Stimulated activated naive CD4-positive, alpha-beta T cell (primary cell): ENCODE measurements at places on chromosomes 4 and X.

GRCh38 chr4:109009909-109010308 lies 247.1 kb upstream of the ETNPPL start:
- DNase-seq: no peak

- DNase-seq: no peak
These were observed 7.4 kb downstream of the LPAR4 start for GRCh38 chrX:78754917-78755316.

DNA sequence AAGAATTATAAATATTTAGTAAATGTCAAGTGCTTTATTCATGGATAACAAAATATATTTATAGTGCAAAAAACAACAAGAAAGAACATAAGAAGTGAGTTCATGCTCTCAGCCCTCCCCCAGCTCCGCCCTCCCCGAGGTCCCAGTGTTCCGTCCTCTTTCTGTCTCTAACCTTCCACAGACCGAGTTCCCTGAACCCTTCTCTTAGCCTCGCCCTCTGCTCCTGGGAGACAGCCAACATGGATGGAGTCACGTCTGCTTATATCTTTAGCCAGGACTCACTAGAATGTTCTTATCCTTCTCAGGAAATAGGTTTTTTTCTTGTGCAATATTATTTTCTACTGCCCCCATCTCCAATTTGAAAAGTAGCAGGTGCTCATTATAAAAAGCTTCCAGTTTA lies 40.1 kb upstream of the HELT start:
- DNase-seq: no peak

GRCh38 chrX:72021975-72022374 lies 109.7 kb downstream of the RTL5 start:
- no peak for DNase-seq

GRCh38 chrX:50097071-50097470 lies 103.7 kb downstream of the AKAP4 start:
- DNase-seq: no peak

DNA sequence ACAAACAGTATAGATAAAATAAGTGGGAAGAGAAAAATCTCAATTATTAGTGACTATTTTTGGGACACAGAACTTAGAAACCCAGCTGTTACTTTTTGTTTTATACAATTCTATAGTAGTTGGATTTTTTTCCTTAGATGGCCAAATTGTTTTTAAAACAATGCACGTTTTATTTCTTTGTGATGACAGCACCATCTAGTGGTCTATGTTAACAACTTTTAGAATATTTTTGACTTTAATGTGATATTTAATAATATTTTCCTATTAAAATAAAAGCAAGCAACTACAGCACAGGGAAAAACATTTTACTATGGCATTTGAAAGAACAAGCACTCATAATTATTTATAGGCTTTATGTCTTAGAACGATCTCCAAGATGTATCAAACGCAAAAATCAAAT lies 5.6 kb upstream of the SMIM31 start:
- no peak for DNase-seq

- DNase-seq: no peak
These were observed 383.7 kb downstream of the NAF1 start for GRCh38 chr4:162782778-162783525.

DNA sequence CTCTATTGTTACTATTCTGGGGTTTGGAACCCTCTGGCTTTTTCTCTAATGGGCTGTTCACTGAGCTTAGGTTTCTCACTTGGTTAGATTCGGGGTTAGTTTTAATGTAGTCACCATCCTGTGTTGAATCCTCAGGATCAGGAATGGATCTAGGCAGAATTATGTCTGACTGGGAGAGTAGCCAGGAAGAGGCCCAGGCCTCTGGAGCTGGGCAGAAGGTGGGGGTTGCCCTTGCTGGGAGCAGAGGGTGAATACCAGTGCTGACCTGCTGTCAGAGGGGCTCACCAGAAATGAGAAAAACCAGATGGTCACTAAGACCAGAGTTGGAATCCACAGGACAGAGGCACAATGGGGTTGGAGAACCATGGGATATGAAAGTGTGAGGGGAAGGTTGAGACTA lies 126.6 kb upstream of the SLC4A4 start:
- no peak for DNase-seq

DNA sequence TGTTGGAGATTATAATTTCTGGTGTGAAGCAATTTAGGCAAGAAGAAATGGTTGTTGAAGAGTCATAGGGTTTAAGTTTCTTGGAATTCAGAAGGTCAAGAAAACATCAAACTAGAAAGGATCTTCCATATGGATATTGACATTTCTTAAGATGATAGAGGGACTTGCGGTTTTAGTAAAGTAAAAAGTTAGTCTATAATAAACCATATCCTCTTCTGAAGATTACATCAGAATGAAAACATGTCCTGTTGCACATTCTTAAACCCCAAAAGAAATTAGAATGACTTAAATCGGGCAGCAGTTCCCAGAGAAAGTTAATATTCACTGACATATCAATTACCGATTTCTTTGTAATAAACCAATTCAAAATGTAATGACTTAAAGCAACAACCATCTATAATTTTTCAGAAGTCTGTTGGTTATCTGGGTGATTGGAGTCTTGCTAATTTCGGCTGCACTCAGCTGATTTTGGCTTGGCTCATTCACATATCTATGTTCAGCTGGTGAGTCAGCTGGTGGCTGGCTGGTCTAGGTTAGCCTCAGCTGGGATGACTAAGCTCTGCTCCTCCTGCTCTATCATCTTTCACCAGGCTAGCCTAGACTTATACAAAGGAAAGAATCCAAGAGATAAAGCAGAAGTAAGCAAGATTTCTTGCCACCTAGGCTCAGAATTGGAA lies 24.4 kb upstream of the DYNLT3 start:
- DNase-seq: no peak

- no peak for DNase-seq
These were observed 159.5 kb downstream of the SHOX start for GRCh38 chrX:790041-790506.

GRCh38 chrX:15177316-15177715 lies 92.6 kb downstream of the ASB9 start:
- DNase-seq: no peak

DNA sequence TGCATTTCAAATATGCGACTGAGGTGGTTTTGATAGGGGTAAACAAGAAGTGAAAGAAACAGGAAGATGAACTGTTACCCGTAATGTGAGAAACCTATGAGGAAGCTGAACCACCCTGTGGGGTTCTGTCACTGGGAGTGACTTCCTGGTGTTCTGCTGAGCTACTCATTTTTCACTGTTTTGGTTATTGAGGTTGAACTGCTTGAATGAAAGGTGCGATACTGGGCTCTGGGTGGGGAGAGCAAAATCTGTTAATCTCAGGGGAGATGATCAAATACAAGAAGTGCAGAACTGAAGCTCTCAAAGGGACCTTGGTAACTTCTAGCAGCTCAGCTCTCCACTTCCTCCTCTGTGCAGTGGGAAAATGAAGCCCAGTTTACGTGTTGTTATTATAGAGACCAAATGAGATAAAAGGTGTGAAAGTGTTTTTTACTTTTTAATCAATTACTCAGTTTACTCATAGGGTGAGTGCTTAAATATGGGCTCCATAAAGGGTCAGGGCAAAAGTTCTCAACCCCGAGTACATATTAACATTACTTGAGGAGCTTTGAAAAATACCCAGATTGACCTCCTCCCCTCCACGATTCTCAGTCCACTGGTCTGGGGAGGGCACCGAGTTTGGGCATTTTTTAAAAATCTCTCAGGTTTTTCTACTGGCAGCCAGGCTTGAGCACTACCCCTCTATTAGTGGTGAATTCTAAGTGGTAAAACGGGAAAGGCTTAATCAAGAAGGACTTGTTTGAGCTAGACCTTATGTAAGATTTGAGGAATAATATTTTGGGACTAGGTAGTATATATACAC lies 66.7 kb downstream of the COQ2 start:
- DNase-seq: peak; percentile 82

DNA sequence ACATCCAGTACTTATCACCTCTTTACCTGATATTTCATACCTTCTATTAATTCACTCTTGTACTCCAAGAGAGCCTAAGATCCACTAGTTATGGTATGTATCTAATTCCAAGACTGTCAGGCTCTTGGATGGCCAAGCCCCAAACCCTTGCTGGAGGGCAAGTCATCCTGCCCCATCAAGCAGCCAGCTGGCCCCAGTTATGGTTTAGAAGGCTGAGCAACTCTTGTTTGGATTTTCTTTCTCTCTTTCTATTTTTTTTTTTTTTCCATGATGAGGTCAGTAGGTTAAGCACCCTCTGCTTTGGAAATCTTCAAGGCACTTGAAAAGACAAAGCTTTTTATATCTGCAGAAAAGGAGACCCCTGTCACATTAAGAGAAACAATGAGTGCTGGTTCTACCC lies 10.9 kb upstream of the FGF16 start:
- DNase-seq: no peak

DNA sequence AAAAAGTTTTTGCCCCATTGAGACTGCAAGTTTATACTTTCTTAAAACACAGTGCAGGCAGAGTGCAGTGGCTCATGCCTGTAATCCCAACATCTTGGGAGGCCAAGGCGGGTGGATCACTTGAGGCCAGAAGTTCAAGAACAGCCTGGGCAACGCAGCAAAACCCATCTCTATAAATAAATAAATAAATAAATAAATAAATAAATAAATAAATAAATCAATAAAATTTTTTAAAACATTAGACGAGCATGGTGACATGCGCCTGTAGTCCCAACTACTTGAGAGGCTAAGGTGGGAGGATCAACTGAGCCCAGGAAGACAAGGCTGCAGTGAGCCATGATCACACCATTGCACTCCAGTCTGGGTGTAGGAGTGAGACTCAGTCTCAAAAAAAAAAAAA lies 213.3 kb downstream of the LRBA start:
- DNase-seq: no peak

- DNase-seq: no peak
These were observed 26.3 kb upstream of the TRPC3 start for GRCh38 chr4:121978172-121978516.

DNA sequence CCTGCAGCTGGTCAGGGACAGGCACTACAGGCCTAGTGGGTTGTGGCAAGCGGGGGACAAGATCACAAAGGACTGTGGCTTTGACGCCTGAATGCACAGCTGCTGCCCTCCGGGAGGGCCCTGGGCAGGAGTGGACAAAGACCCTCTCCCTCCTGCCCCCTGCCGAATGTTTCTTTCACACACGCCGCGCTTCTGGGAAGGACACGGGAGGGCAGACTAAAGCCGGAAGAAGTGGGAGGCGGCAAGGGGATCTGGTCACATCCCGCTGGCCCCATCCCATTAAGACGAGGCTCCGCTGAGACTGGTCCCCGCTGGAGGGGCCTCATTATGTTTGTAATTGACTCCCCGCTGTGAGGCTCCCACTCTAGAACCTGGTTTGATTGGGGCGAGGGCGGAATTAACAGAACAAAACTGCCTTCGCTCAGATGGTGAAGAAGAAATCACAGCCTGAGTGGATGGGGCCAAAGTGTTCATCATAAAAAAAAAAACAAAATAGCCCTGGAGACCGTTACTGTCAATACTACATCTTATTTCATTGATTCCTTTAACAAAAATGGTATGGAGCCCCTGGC lies 37.8 kb upstream of the PSAPL1 start:
- DNase-seq: no peak

DNA sequence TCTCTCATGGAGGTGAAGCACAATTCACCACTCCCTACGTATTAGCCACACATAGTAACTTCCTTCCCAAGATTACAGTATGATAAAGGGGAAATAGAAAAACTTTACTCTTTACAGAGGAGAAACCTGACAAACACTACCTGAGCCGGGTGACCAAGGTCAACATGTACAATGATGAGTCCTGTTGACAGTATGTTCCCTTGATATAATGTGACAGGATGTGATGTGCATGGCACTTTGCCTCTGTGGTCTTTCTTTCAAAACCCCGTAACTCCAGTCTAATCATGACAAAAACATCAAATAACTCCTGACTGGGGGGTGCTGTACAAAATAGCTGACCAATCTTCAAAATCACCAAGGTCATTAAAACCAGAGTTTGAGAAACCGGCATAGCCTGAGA lies 60.6 kb downstream of the CD99L2 start:
- DNase-seq: no peak

DNA sequence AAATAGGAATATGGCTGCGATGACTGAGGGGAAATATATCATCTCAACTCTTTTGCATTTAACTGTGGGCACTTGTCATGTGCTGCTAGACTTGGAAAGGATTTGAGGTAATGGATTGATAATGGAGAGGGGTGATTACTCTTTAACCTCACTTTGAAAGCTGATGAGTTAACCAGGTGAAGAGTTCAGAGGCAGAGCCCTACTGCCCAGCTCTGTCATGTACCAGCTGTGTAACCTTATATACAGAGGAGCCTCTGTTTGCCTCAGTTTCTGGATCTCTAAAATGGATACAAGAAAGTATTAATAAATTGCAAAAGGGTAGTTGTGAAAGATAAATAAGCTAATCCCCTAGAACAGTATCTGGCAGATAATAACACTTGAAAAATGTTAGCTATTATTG lies 51.5 kb downstream of the WDR19 start:
- DNase-seq: no peak

GRCh38 chr4:73275318-73275654 lies 16.7 kb upstream of the ANKRD17 start:
- no peak for DNase-seq

DNA sequence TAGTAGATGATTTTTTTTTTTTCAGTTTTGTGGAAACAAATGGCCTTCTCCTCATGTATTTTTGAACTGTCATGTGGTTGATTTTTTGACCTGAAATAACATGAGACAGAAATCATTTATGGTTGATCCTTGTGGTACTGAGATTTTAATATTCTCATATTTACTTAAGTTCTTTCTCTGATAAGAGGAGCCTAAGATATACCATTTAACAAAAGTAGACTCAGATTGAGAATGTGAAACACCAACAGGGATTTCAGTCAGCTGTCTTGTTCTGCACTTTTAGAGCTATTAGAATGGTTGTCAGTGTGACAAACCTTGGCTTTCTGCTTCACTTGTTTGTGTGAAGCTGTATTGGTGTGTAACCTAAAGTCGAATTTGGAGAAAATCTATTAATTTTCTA lies 575.7 kb downstream of the SPOCK3 start:
- no peak for DNase-seq

DNA sequence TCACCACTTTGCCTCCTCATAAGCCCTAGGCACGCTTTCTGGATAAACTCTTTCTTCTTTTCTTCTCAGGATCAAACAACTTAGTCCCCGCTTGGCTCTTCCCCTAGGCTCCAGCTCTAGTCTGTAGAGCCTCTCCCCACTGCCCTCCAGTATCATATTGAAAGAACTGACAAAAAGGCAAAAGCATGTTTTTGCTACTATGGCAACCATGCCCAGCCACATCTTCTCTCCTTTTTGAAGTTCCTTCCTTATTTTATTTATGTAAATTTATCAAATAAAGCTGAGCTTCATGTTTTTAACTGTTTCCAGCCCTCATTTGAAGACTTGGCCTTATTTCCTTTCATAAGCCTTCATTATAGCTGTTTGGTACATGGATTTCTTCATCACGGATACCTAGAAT lies 86.0 kb upstream of the LIMCH1 start:
- no peak for DNase-seq

- no peak for DNase-seq
These were observed 43.5 kb downstream of the SPATA18 start for GRCh38 chr4:52094376-52095145.

- DNase-seq: no peak
These were observed 158.1 kb upstream of the MAMLD1 start for GRCh38 chrX:150205011-150205410.

- DNase-seq: no peak
These were observed 300.6 kb downstream of the PPP4R3C start for GRCh38 chrX:27162496-27162895.

GRCh38 chr4:137535718-137536117 lies 3.4 kb upstream of the PCDH18 start:
- no peak for DNase-seq
